ENCODE measurements at places on chromosomes 1 and 21.

- no peak for DNase-seq
Measured at GRCh38 chr1:101065575-101065974, 40.0 kb upstream of the DPH5 start.

GRCh38 chr1:219317762-219318353, 144.2 kb downstream of the LYPLAL1 start:
- DNase-seq, result no peak

GRCh38 chr1:220825819-220826551, 39.3 kb downstream of the MTARC1 start:
- no peak for DNase-seq

- no peak for DNase-seq
Measured at GRCh38 chr1:60825593-60825992, 256.8 kb upstream of the NFIA start.

DNA sequence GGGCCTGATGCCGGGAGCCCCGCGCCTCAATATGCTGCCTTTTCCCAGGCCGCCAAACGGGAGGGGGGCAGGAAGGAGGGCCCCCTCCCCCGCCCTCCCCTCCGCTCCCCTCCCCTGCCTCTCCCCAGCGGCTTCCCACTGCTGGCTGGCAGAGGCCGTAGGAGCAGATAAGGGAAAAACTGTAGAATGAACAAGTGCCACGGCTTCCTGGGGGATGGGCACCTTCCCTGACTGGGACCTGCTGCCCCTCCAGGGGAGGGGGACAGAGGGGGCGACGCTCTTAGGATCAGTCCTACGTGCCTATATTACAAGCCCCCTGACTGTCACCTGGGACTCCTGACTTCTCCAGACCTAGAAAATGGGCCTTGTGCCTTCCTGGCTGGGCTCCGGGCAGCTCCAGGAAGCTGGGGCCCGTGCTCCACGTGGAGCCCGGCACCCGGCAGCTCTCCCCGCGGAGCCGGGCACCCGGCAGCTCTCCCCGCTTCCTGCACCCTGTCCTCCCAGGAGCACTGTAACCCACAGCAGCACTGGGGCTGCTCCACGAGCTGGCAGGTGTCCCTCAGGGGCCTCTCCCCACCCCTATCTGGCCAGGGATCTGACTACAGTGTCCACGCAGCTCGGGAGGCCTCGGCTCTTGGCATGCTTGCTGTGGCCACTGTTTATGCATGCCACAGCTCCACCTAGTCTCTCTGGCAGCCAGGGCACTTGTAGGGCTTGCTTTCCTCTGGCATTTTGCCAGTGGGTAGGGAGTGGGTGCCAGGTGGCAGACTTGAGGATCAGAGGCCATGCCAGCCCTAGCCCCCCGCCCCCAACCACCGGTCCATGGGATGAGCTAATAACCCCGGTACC, 674 bp upstream of the HES5 start:
- DNase-seq, result no peak

DNA sequence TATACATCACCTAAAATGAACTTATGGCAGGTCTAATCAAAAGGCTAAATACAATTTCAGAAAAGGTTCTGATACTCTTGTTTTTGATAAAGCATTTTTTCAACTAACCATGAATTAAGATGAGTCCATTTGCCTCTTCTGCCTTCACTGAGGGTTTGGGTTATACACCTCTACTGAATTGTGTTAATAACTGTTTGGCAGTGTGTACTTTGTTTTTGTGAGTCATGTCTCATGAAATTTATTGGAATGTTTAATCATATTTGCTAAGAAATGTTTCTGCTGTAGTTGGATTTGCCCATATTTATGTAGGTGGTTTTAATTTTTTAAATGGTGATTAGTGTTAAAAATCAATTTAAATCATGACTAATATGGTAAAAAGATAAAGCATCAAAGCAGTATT, 190.5 kb downstream of the HS2ST1 start:
- DNase-seq, result no peak

DNA sequence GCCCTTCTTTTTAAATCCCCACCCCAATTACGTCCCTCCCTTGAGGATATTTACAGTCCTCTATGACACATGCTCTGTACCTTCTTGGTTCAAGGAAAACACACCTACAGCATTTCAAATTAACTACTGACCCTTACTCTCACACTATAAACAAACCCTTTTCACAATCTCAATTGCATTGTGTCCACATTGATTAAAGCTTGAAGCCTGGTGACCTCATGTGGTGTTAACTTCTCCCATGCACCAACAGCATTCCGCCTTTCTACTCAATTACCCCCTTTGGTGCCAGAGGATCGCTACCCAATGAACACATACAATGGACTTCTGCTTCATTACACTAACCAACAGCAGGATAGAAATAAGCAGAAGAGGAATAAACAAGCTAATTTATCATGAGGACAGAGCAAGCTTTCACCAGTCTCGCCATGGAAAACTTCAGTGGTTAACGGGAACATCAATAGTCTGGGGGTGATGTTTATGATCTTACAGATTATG, 15.2 kb downstream of the WLS start:
- no peak for DNase-seq

- DNase-seq, result no peak
Measured at GRCh38 chr1:225880222-225880588, 2.0 kb downstream of the TMEM63A start.

DNA sequence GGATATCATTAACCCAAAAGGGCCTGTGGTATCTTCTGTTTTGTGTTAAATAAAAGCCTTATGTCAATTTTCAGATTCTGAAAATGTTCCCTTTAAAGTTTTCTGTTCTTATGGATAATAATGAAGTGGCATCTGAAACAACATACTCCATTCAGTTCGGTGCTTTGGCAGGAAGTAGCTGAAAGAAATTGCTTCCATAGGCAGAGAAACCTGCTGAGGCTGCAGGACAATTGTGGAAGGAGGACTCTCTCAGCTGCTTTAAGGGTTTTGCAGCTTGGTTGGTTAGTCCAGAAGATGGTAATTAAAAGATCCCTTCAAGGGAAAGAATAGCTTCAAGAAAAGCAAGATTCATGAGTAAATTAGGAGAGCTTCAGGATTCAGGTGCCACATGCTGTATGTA, 30.5 kb upstream of the NRIP1 start:
- no peak for DNase-seq

DNA sequence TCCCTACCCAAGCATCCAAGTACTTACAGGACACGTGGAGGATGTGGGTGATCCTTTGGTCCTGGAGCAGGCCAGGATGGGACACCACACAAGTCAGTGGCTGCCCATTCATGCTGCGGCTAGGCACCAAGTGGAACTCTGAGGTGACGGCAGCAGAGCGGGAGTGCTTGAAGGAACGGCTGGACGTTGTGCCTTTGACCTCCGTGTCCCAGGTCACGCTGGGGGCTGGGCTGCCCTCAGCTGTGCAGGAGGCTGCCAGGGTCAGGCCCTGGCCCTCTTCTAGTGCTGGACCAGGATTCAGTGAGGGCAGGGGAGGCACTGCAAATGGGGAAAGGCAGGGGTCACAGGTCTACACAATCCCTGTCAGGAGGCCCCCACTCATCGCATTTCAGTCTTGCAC, 7.7 kb upstream of the ARHGAP30 start:
- DNase-seq, result no peak

GRCh38 chr1:37438869-37439343, 35.5 kb upstream of the ZC3H12A start:
- DNase-seq, result no peak
